KG1 (cell line): ENCODE measurements at places on chromosomes 5 and 9.

GRCh38 chr9:131013771-131014676 is 5.0 kb downstream of the LAMC3 start:
- DNase-seq = no peak

DNA sequence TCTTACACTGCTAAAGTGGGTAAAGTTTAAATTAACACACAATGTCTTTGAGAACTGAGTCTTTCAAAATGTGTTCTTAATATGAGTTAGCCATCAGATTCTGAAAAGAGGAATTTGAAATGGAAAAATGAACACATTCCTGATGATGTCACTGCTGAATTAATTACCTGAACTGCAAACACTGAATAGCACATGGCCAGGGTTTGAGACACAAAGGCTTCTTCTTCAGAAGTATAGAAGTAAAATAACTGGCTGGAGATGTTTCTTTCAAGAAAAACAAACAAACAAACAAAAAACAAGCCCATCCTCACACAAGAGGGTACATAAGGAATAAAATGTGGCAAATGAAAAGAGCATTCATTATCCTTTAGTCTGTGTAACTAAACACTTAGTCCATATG is 7.1 kb downstream of the GLIS3 start:
- DNase-seq = no peak

- no peak for DNase-seq
Observed at GRCh38 chr9:125493881-125494652, 212.9 kb downstream of the MAPKAP1 start.

GRCh38 chr5:150485693-150486401 is 22.1 kb upstream of the NDST1 start:
- no peak for DNase-seq

- DNase-seq = no peak
Observed at GRCh38 chr5:149827546-149827945, 97.4 kb downstream of the PPARGC1B start.
